ENCODE measurements at places on chromosomes 16 and 17.
A peak's percentile ranks its signal among the peaks of the same experiment; 100 is the strongest.

DNA sequence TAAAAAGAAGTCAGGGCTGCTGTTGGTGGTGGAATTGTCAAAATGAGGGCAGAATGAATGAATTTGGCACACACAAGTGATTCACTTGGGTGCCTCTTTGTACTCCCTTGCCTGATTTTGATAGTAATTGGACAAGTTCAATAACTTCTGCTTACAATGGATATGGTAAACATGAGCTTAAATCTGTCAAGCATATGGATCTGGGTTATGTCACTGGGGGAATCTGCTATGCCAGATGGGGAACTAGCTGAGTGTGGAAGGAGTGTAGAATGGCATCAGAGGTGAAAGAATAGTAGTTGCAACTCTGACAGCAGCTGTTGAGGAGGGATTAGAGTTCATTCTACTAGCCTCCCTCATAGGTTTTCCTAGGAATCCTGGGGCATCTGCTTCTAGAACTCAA lies 724.2 kb upstream of the CDH8 start:
- no peak for DNase-seq
- H3K4me1 ChIP-seq, result no peaks in the 10 kb centered on the region
- H3K4me3 ChIP-seq, result no peak overlapping the region
- no peaks in the 10 kb centered on the region for H3K36me3 ChIP-seq
- no peak overlapping the region for H3K27ac ChIP-seq
- H3K27me3 ChIP-seq, result no peaks in the 10 kb centered on the region

DNA sequence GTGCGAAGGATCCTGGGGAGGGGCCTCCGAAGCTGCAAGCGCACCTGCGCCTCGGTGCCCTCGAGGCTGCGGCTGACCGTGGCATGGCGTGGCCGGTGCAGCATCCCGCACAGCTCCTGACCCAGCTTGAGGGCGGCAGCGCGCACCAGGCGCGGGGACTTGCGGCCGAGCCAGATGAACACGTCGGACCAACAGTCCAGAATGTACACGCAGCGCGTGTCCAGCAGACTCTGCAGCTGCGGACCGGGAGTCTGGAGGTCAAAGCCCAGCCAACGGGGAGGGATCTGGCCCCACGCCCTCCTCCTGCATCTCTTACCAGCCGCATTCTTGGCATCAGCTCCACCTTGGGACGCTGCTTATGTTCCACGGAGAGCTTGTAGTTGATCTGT lies 10.9 kb downstream of the FLII start:
- peaks cover 5% of the 10 kb centered on the region for H3K36me3 ChIP-seq
- no peak for DNase-seq
- peaks cover 2% of the 10 kb centered on the region for H3K27me3 ChIP-seq
- peak overlapping the region; percentile 81 for H3K4me3 ChIP-seq
- peaks cover 4% of the 10 kb centered on the region for H3K4me1 ChIP-seq

DNA sequence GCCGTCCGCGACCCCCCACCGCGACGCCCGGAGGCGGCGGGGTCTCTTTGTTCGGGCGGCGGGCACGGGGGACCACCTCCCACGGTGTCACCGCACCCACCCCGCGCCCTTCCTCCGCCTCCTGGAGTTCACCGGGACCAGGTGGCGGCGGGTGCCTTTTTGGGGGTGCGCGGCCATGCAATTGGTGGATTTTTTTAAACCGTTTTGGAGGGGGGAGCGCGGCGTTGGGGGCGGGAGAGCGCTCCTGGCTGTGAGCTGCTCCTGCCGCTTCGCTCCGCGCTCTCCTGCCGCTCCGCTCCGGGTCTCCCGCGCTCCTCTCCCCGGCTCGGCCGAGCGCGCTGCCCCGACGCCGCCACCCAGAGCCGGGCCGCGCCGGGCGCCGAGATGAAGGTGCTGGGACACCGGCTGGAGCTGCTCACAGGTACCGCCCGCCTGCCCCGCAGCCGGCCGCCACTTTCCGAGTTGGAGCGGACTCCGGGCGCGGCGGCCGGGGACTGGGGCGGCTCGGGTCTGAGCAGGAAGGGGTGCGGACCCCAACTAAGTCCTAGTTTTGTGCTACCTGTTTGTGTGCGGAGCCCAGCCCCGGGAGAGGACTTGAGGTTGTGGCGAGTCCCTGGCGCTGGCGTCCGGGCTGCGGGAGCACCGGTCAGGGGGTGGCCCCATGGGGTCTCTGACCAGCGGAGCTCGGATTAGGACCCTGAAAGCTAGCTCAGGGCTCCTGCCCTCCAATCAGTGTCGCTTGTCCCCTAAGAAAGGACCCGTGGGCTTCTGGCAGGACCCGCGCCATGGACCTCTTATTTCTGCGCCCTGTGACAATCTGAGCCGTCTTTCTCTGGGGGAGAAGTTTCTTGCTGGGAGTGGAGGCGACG lies 35.7 kb upstream of the NDRG4 start:
- H3K27ac ChIP-seq, result no peak overlapping the region
- no peak for DNase-seq
- H3K4me3 ChIP-seq, result peak overlapping the region; percentile 87
- no peaks in the 10 kb centered on the region for H3K36me3 ChIP-seq
- peaks cover 86% of the 10 kb centered on the region for H3K27me3 ChIP-seq

DNA sequence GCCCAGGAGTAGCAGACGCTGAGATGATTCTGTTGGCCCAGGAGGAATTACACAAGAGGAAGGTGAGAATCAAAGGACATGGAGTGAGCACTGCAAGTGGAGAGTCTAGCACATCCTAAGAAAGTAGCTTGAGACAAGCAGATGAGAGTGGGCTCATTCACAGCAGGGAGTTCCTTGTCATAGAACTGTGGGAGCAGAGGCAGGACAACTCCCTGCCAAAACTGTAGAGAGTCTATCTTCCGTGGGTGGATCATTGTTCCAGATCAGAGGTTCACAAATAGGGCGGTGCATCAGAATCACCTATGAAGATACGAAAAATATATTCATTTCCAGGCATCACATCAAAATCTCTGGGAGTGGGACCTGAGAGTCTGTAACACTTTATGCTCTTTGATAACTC lies 288.9 kb upstream of the C16orf82 start:
- no peaks in the 10 kb centered on the region for H3K4me1 ChIP-seq
- H3K36me3 ChIP-seq, result no peaks in the 10 kb centered on the region
- no peak overlapping the region for H3K4me3 ChIP-seq
- peaks cover 64% of the 10 kb centered on the region for H3K27me3 ChIP-seq
- no peak overlapping the region for H3K27ac ChIP-seq

GRCh38 chr17:57995076-57995956 lies 7.3 kb upstream of the VEZF1 start:
- H3K4me1 ChIP-seq, result peaks cover 79% of the 10 kb centered on the region
- H3K36me3 ChIP-seq, result peaks cover 3% of the 10 kb centered on the region
- no peaks in the 10 kb centered on the region for H3K27me3 ChIP-seq
- peak overlapping the region; percentile 13 for H3K4me3 ChIP-seq

- H3K36me3 ChIP-seq, result no peaks in the 10 kb centered on the region
- H3K27me3 ChIP-seq, result peaks cover 15% of the 10 kb centered on the region
- no peak overlapping the region for H3K4me3 ChIP-seq
Observed at GRCh38 chr17:42893359-42893758, 7.2 kb upstream of the G6PC1 start.

DNA sequence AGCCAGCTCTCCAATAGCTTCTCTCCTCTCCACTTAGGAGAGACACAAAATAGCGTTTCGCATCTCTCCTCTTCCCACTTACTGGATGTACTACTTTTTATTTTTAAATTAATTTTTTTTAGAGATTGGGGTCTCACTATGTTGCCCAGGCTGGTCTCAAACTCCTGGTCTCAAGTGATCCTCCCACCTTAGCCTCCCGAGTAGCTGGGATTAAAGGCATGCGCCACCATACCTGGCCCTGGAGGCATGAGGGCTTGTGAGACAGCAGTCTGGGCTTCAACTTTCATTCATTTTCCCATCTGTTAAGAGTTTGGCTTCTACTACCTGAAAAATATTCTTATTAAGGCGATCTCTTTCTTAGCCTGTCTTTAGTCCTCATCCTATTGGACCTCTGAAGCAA lies 18.3 kb downstream of the SLC7A6OS start:
- H3K27ac ChIP-seq, result no peak overlapping the region
- H3K36me3 ChIP-seq, result peaks cover 6% of the 10 kb centered on the region
- H3K27me3 ChIP-seq, result no peaks in the 10 kb centered on the region

DNA sequence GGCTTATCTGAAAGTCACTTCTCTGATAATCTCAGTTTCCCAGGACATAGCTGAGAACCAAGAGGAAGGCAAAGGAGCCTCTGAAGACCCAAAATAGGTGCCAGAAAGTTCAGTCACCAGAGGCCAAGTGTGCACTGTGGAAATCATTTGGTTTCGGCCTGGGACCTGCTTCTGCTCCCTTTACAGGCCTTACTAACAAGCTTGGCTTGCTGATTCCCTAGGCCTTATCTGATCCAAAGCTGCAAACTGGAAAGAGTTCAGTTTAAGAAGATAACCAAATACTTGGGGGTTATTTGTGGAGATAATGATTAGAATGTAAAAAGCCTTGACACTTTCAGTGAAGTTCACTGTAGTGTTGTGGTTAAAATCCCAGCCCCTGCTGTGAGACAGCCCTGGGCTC lies 17.0 kb downstream of the ITGA3 start:
- peaks cover 8% of the 10 kb centered on the region for H3K4me1 ChIP-seq
- no peaks in the 10 kb centered on the region for H3K27me3 ChIP-seq
- no peak for DNase-seq
- no peak overlapping the region for H3K27ac ChIP-seq
- no peaks in the 10 kb centered on the region for H3K36me3 ChIP-seq

DNA sequence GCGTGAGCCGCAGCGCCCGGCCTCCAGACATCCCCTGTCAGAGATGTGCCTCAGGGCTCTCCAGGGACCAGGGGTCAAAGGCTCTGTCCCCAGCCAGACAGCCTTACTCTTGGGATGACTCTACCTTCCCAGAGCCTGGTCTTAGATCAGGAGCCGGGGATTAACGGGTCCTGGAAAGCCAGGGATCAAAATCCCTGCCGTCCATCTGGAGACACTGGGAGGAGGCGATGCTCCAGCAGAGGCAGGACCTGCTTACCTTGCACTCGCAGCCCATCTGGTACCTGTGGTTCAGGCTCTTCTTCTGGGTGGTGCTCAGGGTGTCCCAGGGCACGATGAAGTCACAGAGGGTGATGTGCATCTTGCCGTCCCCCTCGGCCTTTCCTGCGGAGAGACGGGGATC lies 16.7 kb upstream of the USP36 start:
- no peaks in the 10 kb centered on the region for H3K27me3 ChIP-seq
- DNase-seq, result no peak
- no peaks in the 10 kb centered on the region for H3K4me1 ChIP-seq
- H3K4me3 ChIP-seq, result no peak overlapping the region
- H3K36me3 ChIP-seq, result no peaks in the 10 kb centered on the region

- H3K4me1 ChIP-seq, result peaks cover 51% of the 10 kb centered on the region
- H3K27me3 ChIP-seq, result no peaks in the 10 kb centered on the region
- peak; percentile 17 for DNase-seq
- H3K4me3 ChIP-seq, result peak overlapping the region; percentile 29
- peak overlapping the region; percentile 70 for H3K27ac ChIP-seq
- H3K36me3 ChIP-seq, result no peaks in the 10 kb centered on the region
Observed at GRCh38 chr17:14737984-14738651, 437.2 kb downstream of the HS3ST3B1 start.

GRCh38 chr17:61414141-61414935 lies 14.7 kb downstream of the TBX2 start:
- H3K36me3 ChIP-seq, result no peaks in the 10 kb centered on the region
- DNase-seq, result no peak
- peaks cover 19% of the 10 kb centered on the region for H3K4me1 ChIP-seq

- no peak overlapping the region for H3K27ac ChIP-seq
- H3K36me3 ChIP-seq, result no peaks in the 10 kb centered on the region
- no peak for DNase-seq
- H3K27me3 ChIP-seq, result no peaks in the 10 kb centered on the region
- H3K4me3 ChIP-seq, result no peak overlapping the region
Observed at GRCh38 chr16:58417035-58417434, 24.8 kb downstream of the GINS3 start.

GRCh38 chr17:65143889-65144604 lies 6.9 kb downstream of the RGS9 start:
- H3K27me3 ChIP-seq, result peaks cover 33% of the 10 kb centered on the region
- H3K27ac ChIP-seq, result peak overlapping the region; percentile 36
- peaks cover 29% of the 10 kb centered on the region for H3K4me1 ChIP-seq
- no peaks in the 10 kb centered on the region for H3K36me3 ChIP-seq
- no peak for DNase-seq

- H3K27ac ChIP-seq, result no peak overlapping the region
- no peak overlapping the region for H3K4me3 ChIP-seq
- no peaks in the 10 kb centered on the region for H3K27me3 ChIP-seq
- H3K36me3 ChIP-seq, result no peaks in the 10 kb centered on the region
Observed at GRCh38 chr17:74417178-74418045, 14.5 kb upstream of the GPRC5C start.

- peak overlapping the region; percentile 78 for H3K27ac ChIP-seq
- H3K4me3 ChIP-seq, result peak overlapping the region; percentile 98
- no peaks in the 10 kb centered on the region for H3K27me3 ChIP-seq
- peaks cover 5% of the 10 kb centered on the region for H3K36me3 ChIP-seq
- H3K4me1 ChIP-seq, result peaks cover 33% of the 10 kb centered on the region
- no peak for DNase-seq
Observed at GRCh38 chr17:59892251-59892923, 356 bp downstream of the TUBD1 start.

DNA sequence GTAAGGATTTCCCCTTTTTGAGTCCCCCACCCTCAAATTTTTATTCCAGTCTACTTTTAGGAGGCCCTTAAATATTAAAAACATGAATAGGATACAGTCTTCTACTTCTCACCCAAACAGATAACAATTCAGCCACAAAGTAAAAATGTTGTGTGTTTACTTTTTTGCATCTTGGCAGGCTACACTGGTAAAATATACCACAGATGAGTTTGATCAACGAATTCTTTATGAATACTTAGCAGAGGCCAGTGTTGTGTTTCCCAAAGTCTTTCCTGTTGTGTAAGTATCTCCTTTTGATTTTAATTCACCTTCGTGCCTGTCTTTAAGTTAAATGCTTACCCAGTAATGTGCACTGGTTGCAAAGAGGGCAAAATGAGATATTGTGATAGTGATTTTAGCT lies 34.4 kb upstream of the RAB11FIP4 start:
- no peak overlapping the region for H3K4me3 ChIP-seq
- no peak overlapping the region for H3K27ac ChIP-seq
- peaks cover 2% of the 10 kb centered on the region for H3K36me3 ChIP-seq
- H3K27me3 ChIP-seq, result no peaks in the 10 kb centered on the region

DNA sequence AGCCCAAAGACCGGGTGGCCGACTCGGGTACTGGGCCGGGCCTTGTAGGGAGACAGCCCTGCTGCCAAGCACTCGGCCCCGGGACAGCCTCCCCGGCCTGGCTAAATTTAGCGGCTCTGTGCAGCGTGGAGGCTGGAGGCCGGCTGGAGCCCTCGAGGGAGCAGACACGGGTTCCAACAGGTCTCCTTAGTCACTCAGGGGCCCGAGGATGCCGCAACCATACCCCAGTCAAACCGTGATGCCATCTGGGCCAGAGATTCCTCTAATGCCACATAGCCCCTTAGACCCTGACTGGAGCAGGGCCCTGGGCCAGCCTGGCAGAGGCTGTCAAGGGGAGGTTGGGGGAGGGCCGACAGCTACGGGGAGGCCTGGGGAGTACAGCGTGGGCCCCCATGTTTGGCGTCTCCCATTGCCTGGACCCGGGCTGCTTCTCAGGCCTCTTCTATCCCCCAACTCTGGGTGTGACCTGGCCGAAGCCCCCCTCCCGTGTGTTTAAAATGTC lies 2.9 kb upstream of the P2RX1 start:
- H3K4me3 ChIP-seq, result no peak overlapping the region
- DNase-seq, result no peak
- peaks cover 3% of the 10 kb centered on the region for H3K4me1 ChIP-seq

GRCh38 chr17:68594552-68594951 lies 6.6 kb downstream of the FAM20A start:
- H3K27me3 ChIP-seq, result peaks cover 16% of the 10 kb centered on the region
- H3K4me1 ChIP-seq, result peaks cover 12% of the 10 kb centered on the region
- H3K27ac ChIP-seq, result no peak overlapping the region
- DNase-seq, result no peak
- H3K36me3 ChIP-seq, result no peaks in the 10 kb centered on the region

Data from neural crest cell (in vitro differentiated cells).